CD4-positive, alpha-beta T cell treated with Interleukin-6 at 100 ng/mL for 8 hours (primary cell): ENCODE measurements at places on chromosomes 3 and 15.

DNA sequence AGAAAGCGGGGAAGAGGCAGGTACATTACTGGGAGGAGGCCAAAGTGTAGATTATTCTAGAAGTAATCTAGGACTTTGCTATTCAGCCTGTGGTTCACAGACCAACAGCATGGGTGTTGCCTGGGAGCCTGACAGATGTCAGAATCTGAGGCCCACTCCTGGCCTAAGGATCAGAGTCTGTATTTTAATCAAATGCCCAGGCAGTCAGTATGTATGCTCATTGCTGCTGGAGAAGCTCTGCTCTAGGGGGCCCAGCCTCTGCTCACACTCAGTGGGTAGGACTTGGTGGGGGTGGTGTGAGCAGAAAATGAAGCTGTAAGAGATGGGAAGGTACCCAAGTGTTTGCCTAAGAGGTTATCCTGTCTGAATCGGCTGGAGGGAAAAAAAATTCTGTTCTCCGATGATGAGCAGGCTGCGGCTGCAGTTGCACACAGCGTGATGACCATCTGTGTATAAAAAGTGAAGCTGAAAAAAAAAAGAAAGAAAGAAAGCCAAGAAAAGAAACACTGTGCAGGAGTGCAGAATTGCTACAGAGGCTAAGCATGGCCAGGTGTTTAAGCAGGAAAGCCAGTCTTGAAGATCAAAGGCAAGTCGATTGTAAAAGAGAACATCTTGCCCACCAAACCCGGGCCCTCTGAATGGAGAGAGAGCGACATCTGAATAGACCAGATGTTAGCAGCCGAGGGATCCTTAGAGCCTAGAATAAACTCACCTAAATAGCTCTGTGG is 65.2 kb downstream of the EIF4E3 start:
- no peak for DNase-seq

GRCh38 chr3:64686446-64686908 is 1.3 kb downstream of the ADAMTS9 start:
- no peak for DNase-seq

DNA sequence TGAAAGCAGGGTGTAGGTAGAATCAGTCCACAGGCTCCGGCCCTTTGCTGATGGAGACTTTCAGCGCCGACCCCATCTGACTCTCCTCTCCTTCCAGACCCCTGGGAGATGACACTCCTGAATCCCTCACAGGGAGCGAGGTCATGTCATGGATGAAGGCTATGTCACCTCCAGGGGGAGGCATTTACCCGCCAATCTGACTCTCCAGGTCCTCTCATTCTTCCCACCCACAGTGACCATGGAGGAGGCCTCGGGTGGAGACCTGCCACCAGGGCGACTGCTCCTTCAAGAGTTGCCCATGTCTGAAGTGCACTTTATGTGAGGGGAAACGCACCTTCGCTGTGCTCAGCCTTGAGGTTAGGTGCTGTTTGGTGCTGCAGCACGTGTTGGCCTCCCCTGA is 112.7 kb downstream of the KLF13 start:
- no peak for DNase-seq

DNA sequence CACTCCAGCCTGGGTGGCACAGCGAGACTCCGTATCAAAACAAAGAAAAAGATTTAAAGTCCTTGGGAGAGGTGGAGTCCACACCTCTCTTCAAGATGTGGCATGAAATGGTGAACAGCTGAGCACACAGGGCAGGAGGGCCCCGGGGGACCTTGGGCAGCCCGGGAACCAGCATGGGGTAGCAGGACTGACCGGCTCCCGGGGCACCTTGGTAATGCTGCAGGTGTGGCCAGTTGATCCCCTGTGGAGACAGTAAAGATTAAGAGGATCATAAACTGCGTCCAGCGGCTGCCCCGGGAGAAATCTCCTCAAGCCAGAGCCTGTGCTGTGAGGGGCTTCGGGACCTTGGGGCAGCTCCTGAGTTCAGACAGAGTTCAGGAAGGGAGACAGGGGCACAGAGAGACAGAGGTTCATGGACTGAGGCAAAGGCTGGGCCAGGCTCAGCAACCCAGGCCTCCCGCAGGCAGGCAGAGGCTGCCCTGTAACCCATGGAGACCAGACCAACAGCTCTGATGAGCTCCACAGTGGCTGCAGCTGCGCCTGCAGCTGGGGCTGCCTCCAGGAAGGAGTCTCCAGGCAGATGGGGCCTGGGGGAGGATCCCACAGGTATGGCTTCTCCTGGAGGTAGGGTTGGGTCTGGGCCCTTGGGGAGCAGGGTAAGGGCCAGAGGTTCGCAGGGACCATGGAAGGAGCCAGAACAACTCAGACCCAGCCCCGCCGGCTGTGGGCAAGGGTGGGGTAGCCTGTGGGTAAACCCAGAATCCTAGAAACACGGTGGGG is at the start of gene NR2E3:
Gene NR2E3, plus strand, starts transcription at position 299 of the 780 bp plus-strand sequence. Its CDS starts 190 bp downstream, at position 489.
- no peak for DNase-seq

- DNase-seq, result no peak
These were observed 2.9 kb upstream of the FES start for GRCh38 chr15:90881181-90881977.
